ENCODE measurements at places on chromosomes 7 and 10.
A peak's percentile ranks its signal among the peaks of the same experiment; 100 is the strongest.

- DNase-seq: no peak
These were observed 9.4 kb downstream of the CLDN12 start for GRCh38 chr7:90412458-90413184.

GRCh38 chr7:74684921-74685320 is 27.4 kb downstream of the GTF2I start:
- no peak for DNase-seq

DNA sequence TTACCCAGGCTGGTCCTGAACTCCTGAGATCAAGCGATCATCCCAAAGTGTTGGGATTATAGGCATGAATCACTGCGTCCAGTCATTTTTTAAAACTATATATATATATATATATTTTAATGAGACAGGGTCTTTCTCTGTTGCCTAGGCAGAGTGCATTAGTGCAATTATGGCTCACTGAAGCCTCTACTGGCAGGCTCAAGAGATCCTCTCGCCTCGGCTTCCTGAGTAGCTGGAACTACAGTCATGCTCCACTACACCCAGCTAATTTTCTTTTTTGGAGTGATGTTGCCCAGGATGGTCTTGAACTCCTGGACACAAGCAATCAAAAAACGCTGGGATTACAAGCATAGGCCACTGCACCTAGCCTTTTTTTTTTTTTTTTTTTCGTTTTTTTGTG is 55.3 kb upstream of the KAT6B start:
- DNase-seq: no peak

GRCh38 chr10:71888623-71889387 is 37.8 kb upstream of the PSAP start:
- DNase-seq: peak; percentile 73

- peak; percentile 62 for DNase-seq
These were observed 41.3 kb downstream of the ARID5B start for GRCh38 chr10:61942604-61943461.

- peak; percentile 58 for DNase-seq
These were observed 591 bp downstream of the UBE2H start for GRCh38 chr7:129952086-129952652.

- DNase-seq: no peak
These were observed 25.2 kb downstream of the SFTPD start for GRCh38 chr10:79923669-79924068.

DNA sequence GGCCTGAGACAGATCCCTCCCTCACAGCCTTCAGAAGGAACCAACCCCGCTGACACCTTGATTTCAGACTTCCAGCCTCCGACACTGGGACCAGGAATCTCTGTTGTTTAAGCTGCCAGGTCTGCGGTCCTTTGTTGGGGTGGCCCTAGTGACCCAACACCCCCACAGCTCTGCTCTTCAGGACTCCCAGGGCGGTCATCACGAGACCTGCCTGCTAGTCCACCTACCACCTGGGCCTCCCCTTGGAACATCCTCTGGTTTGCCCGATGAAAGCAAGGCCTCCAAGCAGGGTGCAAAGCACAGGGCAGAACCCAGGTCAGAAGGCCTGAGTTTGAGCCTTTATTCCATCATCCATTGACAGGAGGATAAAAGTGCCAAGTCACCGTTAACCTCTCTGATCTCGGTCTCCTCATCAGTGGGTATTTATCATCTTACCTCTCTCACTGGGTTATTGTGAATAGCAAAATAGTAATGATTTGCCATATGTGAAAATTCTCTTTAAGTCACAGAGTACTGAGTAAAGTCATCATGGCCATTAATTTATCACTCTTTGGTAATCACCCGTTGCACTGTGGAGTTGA is 16.9 kb upstream of the SMARCD3 start:
- DNase-seq: no peak

GRCh38 chr10:99941942-99942820 is 67.6 kb downstream of the DNMBP start:
- peak; percentile 79 for DNase-seq

DNA sequence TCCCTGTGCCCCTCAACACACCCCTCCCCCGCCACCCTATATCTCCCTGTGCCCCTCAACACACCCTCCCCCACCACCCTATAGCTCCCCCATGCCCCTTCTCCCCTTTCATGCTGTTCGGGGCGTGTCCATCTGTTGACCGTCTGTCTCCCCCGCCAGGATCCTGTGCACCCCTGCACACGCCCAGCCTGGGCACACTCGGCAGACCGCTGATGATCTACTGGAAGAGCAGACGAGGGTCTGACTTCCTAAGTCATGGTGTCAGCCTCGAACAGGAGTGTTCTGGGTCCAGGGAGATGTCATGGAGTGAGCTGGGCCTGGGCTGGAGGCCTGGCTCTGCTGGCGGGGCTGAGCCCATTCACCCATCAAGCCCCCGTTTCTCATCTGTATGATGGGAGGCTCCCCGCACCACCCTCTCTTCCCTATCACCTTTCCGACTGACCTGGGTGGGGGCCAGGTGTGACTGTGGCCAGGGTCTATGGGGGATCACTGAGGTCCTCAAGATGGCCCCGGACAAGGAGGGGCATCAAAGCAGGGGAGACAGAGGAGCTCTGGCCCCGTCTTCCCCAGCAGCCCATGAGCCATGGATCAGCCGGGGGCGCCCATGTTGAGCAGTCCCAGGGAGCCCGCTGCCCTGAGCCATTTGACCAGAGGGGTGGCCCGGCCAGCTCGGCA is 48.3 kb downstream of the PDGFA start:
- DNase-seq: no peak

- peak; percentile 7 for DNase-seq
These were observed 359.0 kb upstream of the ANKRD30A start for GRCh38 chr10:36766415-36766810.

- DNase-seq: no peak
These were observed 190.1 kb upstream of the AKR1E2 start for GRCh38 chr10:4635883-4636282.

DNA sequence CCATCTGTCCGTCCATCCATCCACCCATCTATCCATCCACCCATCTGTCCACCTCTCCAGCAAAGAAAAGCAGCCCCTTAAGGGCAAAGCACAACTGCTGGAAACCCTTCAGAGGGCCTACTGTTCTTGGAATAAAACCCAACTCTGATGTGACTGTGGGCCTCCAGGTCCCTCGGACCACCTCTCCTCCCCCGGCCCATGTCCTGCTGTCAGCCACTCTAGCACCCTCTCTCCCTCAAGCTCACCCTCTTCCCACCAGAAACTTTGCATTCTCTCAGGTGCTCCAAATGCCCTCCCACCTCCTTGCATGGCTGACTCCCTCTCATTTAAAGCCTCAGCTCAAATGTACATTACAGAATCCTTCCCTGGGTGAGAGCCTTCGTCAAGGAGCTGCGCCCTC is 110.3 kb downstream of the ARHGAP22 start:
- DNase-seq: no peak

GRCh38 chr10:117865945-117866344 is 180.8 kb downstream of the RAB11FIP2 start:
- DNase-seq: no peak

DNA sequence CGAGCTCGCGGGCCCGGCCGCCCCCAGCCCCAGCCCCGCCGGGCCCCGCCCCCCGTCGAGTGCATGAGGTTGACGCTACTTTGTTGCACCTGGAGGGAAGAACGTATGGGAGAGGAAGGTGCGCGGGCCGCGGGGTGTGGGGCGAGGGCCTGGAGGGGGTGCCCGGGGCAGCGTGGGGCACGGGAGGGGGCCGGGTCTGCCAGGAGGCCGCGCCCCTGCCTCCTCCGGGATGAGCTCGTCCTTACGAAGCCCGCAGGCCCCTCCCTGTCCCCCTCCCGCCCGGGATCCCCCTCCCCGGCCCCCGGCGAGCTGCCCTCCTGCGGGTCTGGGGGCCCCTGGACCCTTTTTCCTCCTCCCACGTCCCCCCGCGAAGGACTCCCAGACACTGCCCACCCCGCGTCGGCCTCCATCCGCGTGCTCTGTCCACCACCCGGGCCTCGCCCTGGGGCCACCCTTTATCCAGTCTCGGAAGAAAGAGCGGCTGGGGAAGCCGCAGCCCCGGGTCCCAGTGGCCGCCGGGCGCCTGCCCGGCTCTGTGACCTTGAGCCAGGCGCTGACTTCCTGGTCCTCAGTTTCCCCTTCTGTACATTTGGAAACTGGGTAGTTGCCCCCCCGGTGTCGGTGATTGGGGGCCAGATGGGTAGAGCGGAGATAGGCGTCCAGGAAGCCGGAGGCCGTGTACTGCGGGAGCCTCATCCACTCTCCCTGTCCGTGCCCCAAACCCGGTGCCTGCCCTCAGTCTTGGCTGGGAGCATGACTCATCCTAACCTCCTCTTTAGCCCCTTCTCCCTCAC is 521 bp downstream of the LIMK1 start:
- peak; percentile 72 for DNase-seq

- DNase-seq: no peak
These were observed 511.6 kb downstream of the CALN1 start for GRCh38 chr7:71900556-71900955.

DNA sequence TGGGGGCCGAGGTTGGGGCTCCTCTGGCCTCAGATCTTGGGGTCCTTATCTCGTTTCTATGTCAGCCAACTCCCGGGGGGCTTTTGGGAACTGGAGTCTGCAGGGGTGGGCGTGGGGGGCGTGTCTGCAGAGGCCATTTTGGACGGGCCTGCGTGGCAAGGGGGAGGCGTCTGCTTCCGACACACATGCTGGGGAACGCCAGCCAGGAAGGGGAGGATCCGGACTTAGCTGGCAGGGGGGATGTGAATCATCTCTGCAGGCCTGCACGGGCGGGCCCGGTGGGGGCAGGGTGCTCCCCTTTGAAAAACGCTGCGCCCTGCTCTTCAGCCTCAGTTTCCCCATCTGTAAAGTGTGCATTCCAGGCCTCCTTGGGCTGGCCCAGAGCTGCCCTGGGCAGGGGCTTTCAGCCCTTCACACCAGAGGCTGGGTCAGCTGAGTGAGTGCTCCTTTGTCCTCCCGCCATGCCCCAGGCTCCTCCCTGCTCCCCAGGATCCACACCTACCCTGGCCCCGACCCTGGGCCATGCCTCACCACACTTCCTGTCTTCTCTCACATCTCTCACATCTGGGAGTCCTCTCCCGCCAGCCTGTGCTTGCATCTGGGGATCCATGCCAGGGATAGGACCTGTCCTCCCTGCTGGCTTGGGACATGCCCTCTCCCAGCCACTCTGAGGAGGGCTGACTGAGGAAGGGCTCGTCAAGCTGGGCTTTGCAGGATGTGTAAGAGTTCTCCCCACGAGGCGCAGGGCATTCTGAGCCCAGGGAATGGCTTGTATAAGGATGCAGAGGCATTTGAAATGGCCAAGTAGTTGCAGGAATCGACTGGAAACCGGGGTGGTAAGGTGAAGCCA is 172.6 kb upstream of the TNRC18 start:
- peak; percentile 95 for DNase-seq

GRCh38 chr10:43091846-43092245 is 15.0 kb downstream of the RET start:
- no peak for DNase-seq

- no peak for DNase-seq
These were observed 30.2 kb downstream of the ACADSB start for GRCh38 chr10:123038782-123039631.

- no peak for DNase-seq
These were observed 8.0 kb upstream of the FAM171A1 start for GRCh38 chr10:15379078-15379477.

GRCh38 chr7:36198854-36199266 is 45.8 kb downstream of the EEPD1 start:
- peak; percentile 53 for DNase-seq

DNA sequence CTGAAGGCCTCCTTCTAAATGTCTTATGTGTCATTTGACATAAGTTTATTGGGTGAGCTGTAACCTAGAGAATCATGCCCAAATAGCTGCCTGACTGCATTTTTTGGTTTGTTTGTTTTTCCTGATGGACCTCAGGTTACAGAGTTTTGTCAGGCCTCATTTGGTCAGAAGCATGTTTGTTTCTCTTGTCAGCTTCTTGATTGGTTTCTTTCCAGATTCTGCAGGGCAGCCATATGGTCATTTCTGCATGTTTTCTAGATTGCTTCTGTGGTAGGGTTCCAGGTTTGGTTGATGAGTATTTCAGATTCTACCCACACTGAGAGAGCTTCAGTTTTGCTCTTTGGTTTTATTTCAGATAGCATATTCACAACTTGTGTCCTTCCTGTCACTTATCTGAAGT is 28.0 kb downstream of the GLCCI1 start:
- peak; percentile 43 for DNase-seq

DNA sequence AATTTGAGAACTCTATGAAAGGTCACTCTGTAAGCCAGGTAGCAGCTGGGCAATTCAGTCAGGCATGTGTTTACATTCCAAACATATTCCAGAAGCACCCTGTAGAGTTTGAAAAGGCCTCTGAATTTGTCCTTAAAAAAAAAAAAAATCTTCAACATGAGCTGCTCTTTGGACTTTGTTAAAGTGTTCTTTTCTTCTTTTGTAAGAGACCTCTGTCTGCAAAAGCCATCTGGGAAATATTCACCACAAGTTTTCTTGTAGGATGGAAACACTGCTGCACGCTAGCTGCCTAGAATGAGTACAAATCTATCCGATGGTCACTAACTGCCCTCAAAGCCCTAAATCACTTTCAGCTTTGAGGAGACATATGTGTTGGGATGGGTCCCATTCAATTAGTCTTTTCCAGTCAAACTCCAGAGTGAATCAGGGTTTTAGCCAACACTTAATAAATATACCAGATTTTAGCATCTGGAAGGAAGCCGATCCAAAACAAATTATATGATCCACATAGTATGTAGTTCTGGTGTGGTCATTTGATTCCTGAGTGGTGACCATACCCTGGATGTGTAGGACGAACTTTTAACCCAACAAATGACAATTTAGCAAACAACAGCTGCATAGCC is 85.9 kb downstream of the CD36 start:
- peak; percentile 33 for DNase-seq

DNA sequence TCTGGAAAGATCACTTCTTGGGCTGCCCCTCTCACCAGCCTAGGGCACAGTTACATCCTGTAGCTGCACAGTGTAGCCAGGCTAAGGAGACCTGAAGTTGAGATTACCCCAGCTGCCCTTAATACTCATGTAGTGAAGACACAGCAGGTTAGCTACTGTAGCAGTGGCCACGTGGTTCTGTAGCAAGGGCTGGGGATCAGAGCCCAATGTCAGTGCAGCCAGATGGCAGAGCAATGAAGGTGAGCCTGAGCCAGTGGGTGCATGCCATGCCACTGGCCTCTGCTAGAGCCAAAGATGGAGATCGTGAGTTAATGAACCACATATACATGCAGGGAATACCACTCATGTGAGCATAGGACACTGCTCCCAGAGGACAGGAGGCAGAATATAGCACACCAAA is 15.5 kb downstream of the AMPH start:
- no peak for DNase-seq

DNA sequence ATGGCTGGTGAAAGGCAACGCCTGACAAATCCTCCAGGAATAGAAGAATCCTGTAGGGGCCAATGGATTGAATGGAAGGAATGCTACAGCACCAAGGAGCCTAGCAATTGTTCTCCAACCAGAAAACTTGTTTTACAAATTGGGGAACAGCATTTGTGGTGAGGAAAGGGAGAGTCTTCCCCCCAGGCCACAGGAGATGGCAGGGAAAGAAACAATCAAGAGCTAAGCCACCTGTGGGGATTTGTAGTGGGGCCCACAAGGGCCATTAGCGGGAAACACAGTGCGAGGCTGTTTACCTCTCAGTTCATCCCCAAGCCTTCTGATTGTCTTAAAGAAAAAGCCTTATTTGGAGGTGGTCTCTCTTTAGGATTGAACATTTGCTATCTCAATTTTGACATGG is 48.5 kb upstream of the KCNMA1 start:
- DNase-seq: no peak

- DNase-seq: peak; percentile 34
These were observed 23.4 kb downstream of the LOXL4 start for GRCh38 chr10:98244586-98244985.

Data from astrocyte of the hippocampus (primary cell).